ENCODE measurements at places on chromosomes 3 and 15. TPM values are rescaled to one million over a fixed set of nuclear protein-coding genes. Genes with fewer than 3 reads are reported as not detected.

DNA sequence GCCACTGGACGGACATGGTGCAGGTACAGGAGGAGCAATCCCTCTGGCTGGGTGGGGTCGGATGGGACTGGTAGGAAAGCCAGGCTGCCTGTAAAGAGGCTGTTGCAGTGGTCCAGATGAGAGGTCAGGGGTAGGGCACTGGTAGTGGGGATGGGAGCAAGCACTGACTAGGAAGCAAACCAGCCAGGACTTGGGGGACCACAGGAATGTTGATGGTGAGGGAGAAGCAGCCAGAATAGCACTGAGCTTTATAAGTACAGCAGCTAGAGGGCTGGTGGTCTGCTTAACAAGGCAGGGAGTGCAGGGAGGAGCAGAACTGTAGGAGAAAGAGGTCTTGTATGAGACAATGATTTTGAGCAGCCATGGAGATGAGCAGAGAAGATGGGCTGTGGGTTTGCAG is 38.7 kb upstream of the PTPN23 start:
- H3K4me3 ChIP-seq, result no peak overlapping the region
- no peaks in the 10 kb centered on the region for H3K4me1 ChIP-seq
- no peaks in the 10 kb centered on the region for H3K27me3 ChIP-seq
- peaks cover 60% of the 10 kb centered on the region for H3K36me3 ChIP-seq

DNA sequence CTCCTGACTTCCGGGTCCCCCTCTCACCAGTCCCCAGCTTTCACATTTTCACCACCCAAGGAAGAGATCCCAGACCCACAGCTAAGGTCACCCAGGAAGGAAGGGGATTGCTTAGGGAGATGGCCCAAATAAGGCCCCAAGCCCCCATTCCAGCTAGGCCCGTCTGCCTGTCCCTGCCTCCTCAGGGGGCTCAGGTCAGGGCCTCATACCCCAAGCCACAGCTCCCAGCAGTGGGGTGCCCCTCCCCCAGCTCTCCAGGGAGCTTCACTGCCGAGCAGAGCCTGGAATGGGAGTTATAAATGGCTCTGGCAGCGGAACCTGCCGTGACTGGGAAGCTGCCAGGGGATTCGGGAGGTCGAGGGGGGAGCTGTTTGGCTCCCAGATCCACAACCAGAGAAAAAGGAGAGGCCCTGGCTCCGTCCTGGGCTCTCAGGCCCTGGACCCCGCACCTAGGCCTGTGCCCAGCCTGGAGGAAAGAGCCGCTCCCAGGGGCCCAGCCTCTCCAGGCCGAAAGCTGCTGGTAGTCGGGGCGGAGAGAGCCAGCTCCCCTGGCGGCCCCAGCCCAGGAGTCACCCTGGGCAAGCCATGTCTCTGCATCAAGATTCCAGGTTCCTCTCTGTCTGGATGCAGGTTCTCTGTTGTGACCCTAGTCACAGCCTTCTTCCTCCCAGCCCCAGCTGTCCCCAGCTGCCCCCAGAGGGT is 550 bp downstream of the CCDC9B start:
- no peaks in the 10 kb centered on the region for H3K36me3 ChIP-seq
- DNase-seq, result no peak
- H3K4me3 ChIP-seq, result no peak overlapping the region
- H3K4me1 ChIP-seq, result peaks cover 29% of the 10 kb centered on the region
- H3K27ac ChIP-seq, result no peak overlapping the region

DNA sequence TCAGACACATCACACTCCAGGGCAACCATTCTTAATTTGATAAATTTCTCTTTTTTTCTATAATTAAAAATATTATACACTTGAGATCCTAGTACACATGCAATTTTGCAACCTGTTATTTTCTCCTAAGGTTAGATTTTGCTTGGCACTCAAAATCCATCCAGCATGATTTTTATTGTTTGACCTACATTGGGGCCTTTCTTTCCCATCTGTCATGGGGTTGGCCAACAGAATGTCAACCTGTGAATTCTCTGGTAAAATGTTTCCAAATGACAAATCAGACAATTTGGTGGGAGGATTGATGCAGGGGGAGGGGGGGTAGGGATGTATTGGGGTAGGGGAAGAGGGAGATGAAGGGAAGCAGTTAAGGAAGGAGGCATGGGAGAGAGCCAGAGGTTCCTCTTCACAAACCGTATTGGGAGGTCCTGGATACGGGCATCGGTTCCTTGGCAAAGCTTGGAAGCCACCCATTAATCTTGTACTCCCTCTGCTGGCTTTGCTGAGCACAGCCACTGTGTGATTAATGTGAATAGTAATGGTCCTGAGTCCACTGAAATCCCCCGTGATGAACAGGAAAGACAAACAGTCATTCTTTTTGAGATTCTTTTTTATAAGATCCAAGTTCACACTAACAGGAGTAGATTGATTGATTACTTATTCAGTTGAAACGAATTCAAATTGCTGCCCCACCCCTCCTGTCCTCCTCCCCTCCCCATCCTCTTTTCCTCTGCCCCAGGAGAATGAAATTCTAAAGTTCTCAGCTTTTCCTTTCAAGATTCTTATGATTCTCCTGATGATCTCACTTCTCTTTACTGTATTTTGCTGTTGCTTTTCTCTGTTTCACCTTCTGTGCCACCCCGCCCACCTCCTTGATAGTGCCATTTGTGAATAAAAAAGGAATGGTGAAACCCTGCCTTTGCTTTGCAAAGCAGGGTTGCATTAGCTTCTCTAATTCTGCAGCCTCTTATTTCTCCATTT is 82.2 kb upstream of the SLC25A26 start:
- no peaks in the 10 kb centered on the region for H3K4me1 ChIP-seq
- H3K27ac ChIP-seq, result no peak overlapping the region
- no peak overlapping the region for H3K4me3 ChIP-seq
- peak; percentile 4 for DNase-seq

GOLGA6B gene
- total RNA-seq, result not detected

FANCD2OS gene
- not detected for total RNA-seq

GRCh38 chr15:46111730-46112129 is 476.9 kb downstream of the SQOR start:
- no peaks in the 10 kb centered on the region for H3K4me1 ChIP-seq
- H3K27me3 ChIP-seq, result no peaks in the 10 kb centered on the region
- no peak for DNase-seq

FMN1 gene
- 2.6 TPM for total RNA-seq

CHRFAM7A gene
- 0.38 TPM for total RNA-seq

GRCh38 chr3:196117809-196118208 is 35.9 kb upstream of the TFRC start:
- no peaks in the 10 kb centered on the region for H3K36me3 ChIP-seq
- H3K4me1 ChIP-seq, result peaks cover 42% of the 10 kb centered on the region
- H3K27me3 ChIP-seq, result no peaks in the 10 kb centered on the region
- no peak overlapping the region for H3K4me3 ChIP-seq

CPEB1 gene
- total RNA-seq, result 0.09 TPM

GRCh38 chr3:97892852-97893251 is 71.0 kb downstream of the CRYBG3 start:
- no peaks in the 10 kb centered on the region for H3K4me1 ChIP-seq
- no peaks in the 10 kb centered on the region for H3K36me3 ChIP-seq
- no peak overlapping the region for H3K27ac ChIP-seq
- no peaks in the 10 kb centered on the region for H3K27me3 ChIP-seq

TTC23 gene
- total RNA-seq, result 5.7 TPM

CLN6 gene
- total RNA-seq, result 6.5 TPM

GRCh38 chr3:28308196-28308595 is 40.3 kb upstream of the ZCWPW2 start:
- no peaks in the 10 kb centered on the region for H3K27me3 ChIP-seq
- DNase-seq, result no peak
- no peak overlapping the region for H3K4me3 ChIP-seq
- H3K4me1 ChIP-seq, result no peaks in the 10 kb centered on the region
- H3K36me3 ChIP-seq, result no peaks in the 10 kb centered on the region
- no peak overlapping the region for H3K27ac ChIP-seq

SAMMSON gene
- total RNA-seq, result under 0.01 TPM

DNA sequence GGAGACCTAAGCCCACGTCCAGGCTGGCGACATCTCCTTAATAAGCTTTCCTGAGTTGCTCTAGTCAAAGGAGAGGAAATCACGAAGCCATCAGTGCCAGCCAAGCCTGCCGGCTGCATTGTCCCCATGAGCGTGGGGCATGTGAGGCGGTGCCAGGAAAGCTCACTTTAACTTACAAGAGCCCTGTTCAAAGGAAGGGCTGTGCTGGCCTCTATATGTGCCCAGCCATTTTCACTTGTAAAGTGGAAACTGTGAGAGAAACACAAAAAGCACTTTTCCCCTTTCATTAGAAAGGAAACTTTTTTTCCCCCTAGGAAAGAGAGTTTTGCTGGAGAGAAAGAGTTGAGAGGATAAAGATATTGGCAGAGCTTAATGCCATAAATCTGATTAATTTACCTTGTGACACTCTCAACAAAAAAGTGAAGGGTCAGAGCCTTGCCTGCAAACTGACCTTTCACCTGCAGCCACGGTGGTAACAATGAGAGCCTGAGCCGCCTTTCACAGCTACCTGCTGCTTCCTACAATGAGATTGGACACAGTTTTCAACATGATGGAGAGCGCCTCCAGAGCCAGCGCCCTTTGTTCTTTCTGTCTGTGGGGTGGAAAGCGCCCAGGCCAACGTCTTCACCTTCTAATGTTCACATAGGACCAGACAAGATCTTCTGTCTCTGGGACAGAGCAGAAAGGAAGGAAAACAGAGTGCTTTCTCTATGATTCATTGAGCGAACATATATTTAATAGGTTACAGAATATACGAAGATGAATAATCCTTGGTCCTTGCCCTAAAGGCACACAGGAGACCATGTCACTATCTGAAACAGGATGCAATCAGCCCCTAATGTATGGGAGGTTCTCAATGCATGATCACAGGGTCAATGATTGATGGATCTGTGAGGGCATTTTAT is 233.1 kb upstream of the HES1 start:
- no peaks in the 10 kb centered on the region for H3K27me3 ChIP-seq
- H3K4me1 ChIP-seq, result peaks cover 7% of the 10 kb centered on the region
- H3K4me3 ChIP-seq, result no peak overlapping the region
- DNase-seq, result no peak

DNA sequence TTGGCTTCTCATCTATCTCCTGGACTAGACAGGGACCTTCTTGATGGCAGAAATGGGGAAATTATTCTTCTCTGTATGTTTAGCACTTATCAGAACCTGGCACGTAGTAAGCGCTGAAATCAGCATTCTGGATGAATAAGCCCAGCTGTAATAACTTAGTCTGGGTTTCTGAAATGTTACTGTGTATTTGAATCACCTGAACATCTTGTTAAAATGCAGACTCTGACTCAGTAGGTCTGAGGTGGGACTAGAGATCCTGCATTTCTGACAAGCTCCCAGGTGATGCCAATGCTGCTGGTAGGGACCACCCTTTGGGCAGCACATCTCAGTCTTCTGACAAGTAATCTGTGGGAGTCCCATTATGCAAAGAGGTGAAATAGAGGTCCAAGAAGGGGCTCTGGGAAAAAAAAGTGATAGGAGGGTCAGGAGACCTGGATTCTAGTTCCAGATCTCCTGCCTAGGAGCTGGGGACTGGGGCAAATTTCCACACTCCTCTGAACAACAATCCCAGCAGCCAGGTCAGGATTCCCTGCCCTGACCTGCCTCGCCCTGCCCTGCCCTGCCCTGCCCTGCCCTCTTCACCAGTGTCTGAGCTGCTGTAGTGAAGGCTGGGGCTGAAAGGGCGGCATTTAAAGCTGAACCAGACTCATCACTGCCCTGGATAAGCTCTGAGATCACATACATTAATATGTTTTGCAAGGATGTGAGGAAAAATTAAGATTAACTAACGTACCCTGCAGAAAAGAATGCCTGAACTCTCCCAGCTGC is 17.2 kb upstream of the SLC6A11 start:
- no peak for DNase-seq
- H3K27ac ChIP-seq, result no peak overlapping the region
- H3K27me3 ChIP-seq, result no peaks in the 10 kb centered on the region

DNA sequence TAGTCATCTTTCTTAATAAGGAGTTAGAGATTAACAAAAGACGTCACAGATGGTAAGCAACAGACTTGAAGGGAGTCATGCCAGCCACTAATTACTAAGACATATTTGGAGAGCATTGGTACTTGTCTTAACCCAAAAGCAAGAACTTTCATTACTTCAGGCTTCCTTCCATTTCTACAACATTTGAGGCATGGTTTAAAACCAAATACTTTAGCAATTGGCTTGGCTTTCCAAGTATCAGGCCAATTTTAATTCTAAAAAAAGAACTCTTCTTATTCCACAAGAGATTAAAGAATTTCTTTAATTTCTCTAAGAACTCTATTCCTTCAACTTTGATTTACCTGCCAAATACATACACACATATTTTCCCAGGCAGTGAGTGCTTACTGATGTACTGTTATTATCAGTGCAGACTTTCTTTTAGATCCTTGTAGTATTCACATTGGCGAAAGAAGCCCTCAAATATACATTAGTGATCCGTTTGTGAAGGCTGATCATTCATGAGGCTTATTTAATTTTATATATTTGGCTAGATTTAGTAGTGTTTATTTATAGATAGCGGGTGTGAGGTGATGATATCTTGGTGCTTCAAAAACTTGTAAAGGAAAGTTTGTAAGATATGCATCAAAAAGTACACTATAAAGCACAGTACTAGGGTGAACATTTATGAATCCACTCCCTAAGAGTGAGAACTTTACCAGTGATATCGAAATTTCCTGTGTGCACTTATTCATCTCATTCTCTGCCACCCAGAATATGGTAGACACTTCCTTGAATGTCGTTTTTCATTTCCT is 229.2 kb downstream of the MFSD1 start:
- no peaks in the 10 kb centered on the region for H3K4me1 ChIP-seq
- no peaks in the 10 kb centered on the region for H3K27me3 ChIP-seq
- no peak overlapping the region for H3K27ac ChIP-seq
- H3K4me3 ChIP-seq, result no peak overlapping the region

SST gene
- 1.3 TPM for total RNA-seq

- H3K4me1 ChIP-seq, result no peaks in the 10 kb centered on the region
- peaks cover 38% of the 10 kb centered on the region for H3K36me3 ChIP-seq
- DNase-seq, result no peak
- H3K27me3 ChIP-seq, result no peaks in the 10 kb centered on the region
- no peak overlapping the region for H3K4me3 ChIP-seq
- no peak overlapping the region for H3K27ac ChIP-seq
These were observed 60.7 kb downstream of the SGO1 start for GRCh38 chr3:20125289-20125688.

ATP13A5 gene
- total RNA-seq, result 0.05 TPM

SLC9C1 gene
- total RNA-seq, result 0.94 TPM

GRCh38 chr3:160860346-160860745 is 104.3 kb downstream of the PPM1L start:
- H3K4me1 ChIP-seq, result no peaks in the 10 kb centered on the region
- no peaks in the 10 kb centered on the region for H3K36me3 ChIP-seq
- no peak overlapping the region for H3K27ac ChIP-seq
- no peak for DNase-seq
- H3K27me3 ChIP-seq, result no peaks in the 10 kb centered on the region
- H3K4me3 ChIP-seq, result no peak overlapping the region

Measured in thymus (tissue), 14 donors.